Thymus (tissue), 14 donors: ENCODE measurements at places on chromosomes 7 and 10. TPM values are rescaled to one million over a fixed set of nuclear protein-coding genes. Genes with fewer than 3 reads are reported as not detected.

DNA sequence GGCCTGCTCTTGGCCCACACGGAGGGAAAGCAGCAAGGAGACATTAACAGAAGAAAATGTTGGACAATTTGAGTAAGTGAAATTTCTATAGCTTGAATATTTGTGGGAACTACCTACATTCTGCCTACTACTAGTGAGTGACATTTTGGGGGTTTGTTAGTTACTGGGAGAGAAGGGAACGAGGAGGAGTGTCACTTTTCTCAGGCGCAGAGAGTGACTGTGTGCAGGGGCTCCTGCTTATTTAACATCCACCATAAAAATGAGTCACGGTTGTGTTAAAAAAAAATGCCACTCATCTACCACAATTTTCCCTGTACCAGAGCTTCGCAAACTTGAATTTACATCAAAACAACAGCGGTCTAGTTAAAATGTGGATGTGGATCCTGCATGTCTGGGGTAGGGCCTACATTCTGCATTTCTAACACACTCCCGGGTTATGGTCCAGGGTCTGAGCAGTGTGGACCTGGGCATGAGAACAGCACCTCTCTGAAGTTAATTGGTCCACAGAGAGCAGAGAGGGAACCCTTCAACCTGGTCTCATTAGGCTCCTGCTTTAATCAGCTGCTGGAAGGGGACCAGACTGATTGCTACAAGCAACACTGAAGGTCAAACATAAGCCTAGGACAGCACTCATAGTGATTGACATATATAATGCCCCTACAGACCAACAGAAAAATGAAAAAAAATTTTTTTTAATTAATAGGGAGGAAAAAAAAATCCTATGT, 41.4 kb downstream of the ICA1 start:
- H3K4me3 ChIP-seq: no peak overlapping the region
- H3K27ac ChIP-seq: no peak overlapping the region
- no peaks in the 10 kb centered on the region for H3K27me3 ChIP-seq
- H3K4me1 ChIP-seq: peaks cover 3% of the 10 kb centered on the region

DNA sequence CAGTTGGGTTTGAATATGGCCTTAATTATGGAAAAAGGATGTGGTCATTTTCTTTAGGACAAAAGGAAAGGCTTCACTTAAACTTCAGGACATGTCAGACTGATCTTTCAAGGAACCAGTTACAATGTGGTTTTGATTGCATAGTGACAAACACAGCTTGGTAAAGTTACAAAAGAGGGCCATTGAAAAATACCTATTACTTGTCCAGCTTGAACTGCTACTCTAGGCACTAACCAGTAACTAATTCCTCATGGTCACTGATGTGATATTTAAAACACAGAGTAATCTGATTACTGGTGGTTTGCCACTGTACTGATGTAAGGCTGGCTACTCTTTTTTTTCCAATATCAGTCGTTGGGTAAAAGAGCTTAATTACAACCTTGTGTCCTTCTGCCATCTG, 22.6 kb downstream of the TES start:
- DNase-seq: no peak
- H3K36me3 ChIP-seq: peaks cover 8% of the 10 kb centered on the region
- H3K27me3 ChIP-seq: no peaks in the 10 kb centered on the region
- peaks cover 10% of the 10 kb centered on the region for H3K4me1 ChIP-seq
- H3K27ac ChIP-seq: no peak overlapping the region

- no peaks in the 10 kb centered on the region for H3K27me3 ChIP-seq
- H3K4me1 ChIP-seq: no peaks in the 10 kb centered on the region
- no peak for DNase-seq
- no peak overlapping the region for H3K4me3 ChIP-seq
- H3K27ac ChIP-seq: no peak overlapping the region
- H3K36me3 ChIP-seq: no peaks in the 10 kb centered on the region
These were observed 411.4 kb downstream of the PAXIP1 start for GRCh38 chr7:154591544-154591943.

Gene LOXL4
- 0.99 TPM for total RNA-seq

Gene CCL26
- 0.14 TPM for total RNA-seq
